ENCODE measurements at places on chromosomes 1 and 21. TPM values are rescaled to one million over a fixed set of nuclear protein-coding genes. Genes with fewer than 3 reads are reported as not detected.

DNA sequence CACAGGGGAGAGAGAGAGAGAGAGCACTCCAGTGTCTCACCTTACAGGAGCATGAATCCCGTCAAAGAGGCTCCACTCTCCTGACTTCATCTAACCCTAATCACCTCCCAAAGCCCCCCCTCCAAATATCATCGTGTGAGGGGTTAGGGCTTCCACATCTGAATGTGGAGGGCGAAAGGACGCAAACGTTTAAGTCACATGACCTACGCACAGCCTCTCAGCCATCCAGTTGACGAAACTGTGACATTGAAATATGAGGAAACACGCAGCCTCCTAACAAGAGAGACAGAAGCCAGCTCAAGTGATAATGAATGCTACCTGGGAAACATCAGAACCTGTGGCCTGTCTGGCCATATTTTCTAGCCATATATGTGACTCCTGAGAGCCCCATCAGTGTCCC lies 63.7 kb downstream of the MATN1 start:
- no peak for DNase-seq

DNA sequence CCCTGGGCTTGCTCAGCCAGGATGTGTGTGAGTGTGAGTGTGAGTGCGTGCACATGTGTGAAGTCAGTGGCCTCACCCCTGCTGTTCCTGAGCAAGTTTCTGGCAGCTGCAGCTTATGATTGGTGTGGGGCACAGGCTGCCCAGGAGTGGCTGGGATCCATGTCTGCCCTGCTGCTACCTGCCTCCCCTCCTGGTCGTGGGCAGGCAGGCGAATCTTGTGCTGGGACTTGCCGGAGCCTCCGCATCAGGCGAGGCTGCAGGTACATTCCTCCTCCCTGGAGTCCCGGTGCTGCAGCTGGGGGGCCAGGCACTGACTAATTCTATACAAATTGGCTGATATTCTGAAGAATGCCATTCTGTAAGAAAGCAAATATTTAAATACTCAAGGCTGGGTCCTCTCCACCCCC lies 85.6 kb upstream of the WNT4 start:
- no peak for DNase-seq

GRCh38 chr1:248847956-248848561 lies 10.0 kb downstream of the ZNF672 start:
- no peak for DNase-seq

DNA sequence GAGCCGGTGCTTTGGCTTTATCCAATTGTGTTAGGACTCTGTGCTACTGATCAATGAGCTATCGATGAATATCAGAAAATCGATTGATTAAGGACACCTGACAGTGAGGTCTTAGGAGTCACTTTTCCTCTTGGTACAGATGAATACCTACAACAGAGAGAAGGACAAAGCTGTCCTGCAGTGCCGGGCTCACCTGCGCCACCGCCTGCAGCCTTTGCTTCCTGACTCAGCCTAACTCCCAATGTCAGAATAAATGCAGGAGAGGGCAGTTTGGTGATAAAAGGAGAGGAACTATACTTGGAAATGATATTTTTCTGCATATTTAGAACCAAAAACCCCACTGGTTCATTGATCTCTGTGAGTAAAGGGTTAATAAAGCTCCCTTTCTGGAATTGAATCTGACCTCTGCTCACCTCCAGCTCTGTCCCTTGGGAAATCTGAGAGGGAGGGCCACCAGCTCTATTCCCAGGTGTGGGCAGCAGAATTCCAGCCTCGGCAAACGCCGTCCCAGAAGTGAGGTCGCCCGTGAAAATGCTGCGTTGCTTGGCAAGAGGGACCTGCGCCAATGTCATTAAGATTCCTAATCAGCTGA lies 39.3 kb downstream of the POFUT2 start:
- no peak for DNase-seq

DNA sequence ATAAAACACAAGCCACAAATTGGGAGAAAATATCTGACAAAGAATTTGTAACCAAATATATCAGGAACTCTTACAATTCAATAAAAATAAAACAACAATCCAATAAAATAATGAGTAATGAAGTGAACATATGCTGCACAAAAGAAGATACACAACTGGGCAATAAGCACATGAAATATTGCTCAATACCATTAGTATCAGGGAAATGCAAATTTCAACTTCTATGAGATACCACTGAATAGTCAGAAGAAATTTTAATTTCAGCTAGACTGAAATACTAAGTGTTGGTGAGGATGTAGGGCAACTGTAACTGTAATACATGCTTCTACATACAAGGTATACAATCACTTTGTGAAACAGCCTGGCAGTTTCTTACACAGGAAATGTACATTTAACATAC lies 7.4 kb upstream of the ARHGAP29 start:
- DNase-seq: no peak

ACTN2 gene
- 0.47 TPM for polyA plus RNA-seq

DNA sequence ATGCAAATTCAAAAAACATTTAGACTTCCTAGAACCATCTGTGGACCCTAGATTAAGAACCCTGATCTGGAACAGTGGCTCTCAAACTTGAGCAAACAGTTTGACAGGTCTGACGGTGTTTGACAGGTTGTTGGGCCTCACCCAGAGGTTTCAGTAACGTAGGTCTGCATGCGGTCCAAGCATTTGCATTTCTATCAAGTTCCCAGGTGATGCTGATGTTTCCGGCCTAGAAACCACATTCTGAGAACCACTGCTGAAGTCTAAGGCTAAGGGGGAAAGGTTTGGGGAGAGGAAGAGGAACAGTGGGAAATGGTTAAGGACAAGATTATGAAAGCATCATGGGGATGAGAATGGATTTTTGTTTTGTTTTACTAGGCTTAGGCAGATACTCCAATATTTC lies 48.6 kb downstream of the MDM4 start:
- no peak for DNase-seq

GRCh38 chr1:33824971-33825370 lies 38.9 kb upstream of the HMGB4 start:
- DNase-seq: no peak

- DNase-seq: no peak
These were observed 16.9 kb upstream of the MAP10 start for GRCh38 chr1:232788235-232788872.

DNA sequence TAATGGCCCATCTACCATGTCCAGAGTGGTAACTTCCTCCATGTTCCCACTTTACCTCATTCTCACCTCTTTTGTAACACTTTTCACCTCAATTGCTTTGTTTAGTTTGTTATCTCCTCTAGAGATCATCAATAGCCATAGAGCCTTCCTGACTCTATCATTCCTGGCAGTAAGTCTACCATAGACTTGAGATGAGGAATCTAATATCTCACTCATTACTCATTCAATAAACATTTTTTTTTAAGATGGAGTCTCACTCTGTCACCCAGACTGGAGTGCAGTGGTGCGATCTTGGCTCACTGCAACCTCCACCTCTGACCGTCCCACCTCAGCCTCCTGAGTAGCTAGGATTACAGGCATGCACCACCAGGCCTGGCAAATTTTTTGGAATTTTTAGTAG lies 7.1 kb downstream of the NMNAT2 start:
- DNase-seq: no peak

FCRL6 gene
- polyA plus RNA-seq: 0.36 TPM

- no peak for DNase-seq
These were observed 59.2 kb upstream of the SSBP3 start for GRCh38 chr1:54465351-54465811.

DNA sequence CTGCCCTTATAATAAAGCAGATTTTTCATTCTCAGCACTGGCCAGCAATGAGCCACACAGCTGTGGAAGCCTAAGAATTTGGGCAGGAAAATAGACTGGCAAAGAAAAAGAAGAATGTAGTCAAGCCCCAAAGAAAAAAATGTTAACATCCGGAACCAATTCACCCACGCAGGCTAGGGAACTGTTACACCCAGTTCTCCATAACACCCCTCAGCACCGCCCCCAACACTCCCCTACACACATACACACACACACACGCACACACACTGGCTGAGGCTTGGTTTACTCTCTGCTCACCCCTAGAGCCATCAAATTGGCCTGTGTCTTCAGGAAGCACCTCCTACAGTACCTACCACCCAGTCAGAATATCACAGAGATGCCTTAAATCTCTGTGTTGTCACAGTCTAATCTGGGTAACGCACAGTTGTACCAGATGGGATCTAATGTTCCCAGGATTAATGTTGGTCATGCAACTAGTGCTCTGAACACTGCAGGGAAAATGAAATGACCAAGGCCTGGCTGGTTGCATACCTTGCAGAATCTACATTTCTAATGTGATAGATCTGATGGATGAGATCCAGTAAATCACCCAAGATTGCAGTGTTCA lies 14.5 kb downstream of the TBX15 start:
- DNase-seq: no peak

DNA sequence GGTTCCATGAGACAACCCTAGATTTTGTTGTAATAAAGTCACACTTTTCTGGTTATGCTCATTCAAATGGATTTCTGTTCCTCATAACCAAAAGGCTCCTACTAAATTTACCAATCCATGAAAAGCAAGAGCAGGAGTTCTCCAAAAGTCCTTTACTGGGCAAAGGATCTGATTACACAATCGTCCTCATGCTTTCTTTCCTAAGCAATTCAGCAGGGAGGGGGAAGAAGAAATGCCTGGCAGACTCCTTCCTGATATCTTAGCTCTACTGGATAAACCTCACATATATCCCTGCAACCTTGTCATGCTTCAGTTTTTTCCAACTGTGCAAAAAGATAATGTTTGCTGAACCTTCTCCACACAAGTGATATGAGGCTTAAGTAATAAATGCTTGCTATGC lies 67.6 kb upstream of the GUCA2B start:
- DNase-seq: no peak

ZNF683 gene
- polyA plus RNA-seq: not detected

- no peak for DNase-seq
These were observed 69.9 kb upstream of the LPGAT1 start for GRCh38 chr1:211900441-211900840.

DNA sequence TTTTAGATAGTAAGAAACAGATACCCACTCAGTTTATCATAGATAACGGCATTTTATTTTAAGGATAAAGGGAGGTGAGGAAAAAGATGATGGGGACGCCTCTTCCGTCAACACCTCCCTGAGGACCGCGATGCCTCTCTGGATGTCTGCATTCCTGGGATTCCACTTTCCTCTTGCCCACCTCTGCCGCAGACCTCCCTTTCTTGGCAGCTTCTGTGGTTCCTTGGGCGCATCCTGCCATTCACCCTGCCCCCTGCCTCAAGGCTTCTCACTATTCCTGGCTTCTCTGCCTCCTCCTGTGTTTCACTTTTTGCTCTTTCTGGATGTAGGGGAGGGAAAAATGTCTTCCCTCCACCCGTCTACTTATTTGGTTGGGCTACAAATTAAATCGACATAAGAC lies 19.9 kb downstream of the HUNK start:
- no peak for DNase-seq

DDAH1 gene
- polyA plus RNA-seq: 140 TPM

GRCh38 chr1:38046884-38047602 lies 450 bp upstream of the POU3F1 start:
- no peak for DNase-seq

HRNR gene
- 1.0 TPM for polyA plus RNA-seq

- no peak for DNase-seq
These were observed 48.5 kb upstream of the S1PR1 start for GRCh38 chr1:101188331-101188730.

ALPL gene
- polyA plus RNA-seq: 29.1 TPM

DNA sequence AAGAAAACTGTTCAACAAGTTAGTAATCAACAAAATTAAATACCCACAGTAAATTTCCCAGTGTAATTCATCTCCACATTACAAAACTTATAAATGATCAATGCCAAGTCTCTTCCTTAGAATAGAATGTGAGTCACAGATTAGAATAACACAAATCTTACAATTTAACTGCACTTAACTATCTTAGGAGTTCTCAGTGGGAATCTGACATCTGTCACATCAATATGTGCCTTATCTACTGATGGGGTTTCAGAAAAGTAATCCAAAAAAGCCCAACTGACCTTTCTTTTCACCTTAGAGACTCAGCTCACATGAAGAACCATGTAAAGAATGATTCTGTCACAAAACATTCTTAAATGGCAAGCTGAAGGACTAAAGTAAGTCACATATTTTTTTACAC lies 141.4 kb downstream of the RERE start:
- DNase-seq: no peak

GRCh38 chr1:24438423-24438901 lies 22.9 kb downstream of the NIPAL3 start:
- DNase-seq: no peak

ADAM30 gene
- polyA plus RNA-seq: not detected

GRCh38 chr1:178693366-178693765 lies 31.7 kb upstream of the RALGPS2 start:
- no peak for DNase-seq
